D721Med (cell line): ENCODE measurements at places on chromosomes 7 and 10.
A peak's percentile ranks its signal among the peaks of the same experiment; 100 is the strongest.

- no peak for DNase-seq
Observed at GRCh38 chr10:29427667-29428066, 138.8 kb downstream of the LYZL1 start.

GRCh38 chr7:112898432-112899290, 108.5 kb upstream of the TMEM168 start:
- no peak for DNase-seq

DNA sequence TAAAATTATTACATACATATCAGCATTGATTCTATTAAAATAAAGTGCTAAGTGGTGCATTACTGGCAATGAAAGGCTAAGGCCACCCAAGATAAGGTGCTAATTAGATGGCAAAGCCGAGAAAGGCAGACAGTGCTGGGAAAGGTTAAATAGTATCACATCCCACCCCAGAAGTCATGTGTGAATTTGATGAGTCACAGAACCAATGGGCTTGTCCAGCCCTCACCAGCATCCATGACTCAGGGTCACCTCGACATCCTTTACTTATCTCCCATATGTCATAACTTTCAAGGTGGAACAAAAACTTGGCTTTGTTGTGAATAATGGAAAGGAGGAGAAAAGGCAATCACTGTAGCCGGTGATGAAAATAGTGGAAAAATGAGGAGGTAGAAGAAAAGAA, 459.1 kb downstream of the PLXNA4 start:
- DNase-seq = no peak

DNA sequence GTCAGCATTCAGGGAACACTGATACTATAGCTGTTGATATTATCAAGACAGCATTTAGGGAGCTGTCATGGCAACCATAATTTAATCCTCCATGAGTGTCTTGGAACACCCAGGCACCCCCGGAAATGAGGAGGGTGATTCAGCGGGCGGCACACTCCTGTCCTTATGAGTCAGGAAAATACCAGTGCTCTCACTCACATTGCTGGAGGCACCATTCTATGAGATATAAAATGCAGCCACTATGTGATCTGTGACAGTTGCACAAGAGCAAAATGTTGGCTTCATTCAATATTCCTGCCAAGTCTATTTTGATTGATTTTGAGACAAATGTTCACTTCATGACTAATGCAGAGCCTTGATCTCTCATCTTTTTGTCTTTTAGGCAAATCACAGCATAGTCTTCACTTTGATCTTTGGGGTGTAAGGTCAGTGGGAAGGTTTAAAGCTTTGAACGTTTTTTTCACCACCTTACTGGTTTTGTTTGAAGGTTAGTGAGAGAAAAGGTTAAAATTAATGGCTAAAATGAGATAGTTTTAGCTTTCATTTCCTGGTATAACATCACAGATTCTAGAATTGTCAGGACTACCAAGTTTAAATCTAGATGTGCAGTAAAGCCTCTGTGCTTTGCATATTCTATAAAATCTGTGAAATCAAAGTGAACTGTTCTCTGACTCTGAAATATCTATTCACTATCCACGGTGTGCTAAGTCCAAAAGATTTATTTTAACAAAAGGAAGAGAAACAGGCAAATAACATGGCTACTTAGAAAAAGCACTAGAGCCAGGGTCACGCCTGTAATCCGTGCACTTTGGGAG, 12.4 kb upstream of the ARHGAP12 start:
- DNase-seq = no peak

DNA sequence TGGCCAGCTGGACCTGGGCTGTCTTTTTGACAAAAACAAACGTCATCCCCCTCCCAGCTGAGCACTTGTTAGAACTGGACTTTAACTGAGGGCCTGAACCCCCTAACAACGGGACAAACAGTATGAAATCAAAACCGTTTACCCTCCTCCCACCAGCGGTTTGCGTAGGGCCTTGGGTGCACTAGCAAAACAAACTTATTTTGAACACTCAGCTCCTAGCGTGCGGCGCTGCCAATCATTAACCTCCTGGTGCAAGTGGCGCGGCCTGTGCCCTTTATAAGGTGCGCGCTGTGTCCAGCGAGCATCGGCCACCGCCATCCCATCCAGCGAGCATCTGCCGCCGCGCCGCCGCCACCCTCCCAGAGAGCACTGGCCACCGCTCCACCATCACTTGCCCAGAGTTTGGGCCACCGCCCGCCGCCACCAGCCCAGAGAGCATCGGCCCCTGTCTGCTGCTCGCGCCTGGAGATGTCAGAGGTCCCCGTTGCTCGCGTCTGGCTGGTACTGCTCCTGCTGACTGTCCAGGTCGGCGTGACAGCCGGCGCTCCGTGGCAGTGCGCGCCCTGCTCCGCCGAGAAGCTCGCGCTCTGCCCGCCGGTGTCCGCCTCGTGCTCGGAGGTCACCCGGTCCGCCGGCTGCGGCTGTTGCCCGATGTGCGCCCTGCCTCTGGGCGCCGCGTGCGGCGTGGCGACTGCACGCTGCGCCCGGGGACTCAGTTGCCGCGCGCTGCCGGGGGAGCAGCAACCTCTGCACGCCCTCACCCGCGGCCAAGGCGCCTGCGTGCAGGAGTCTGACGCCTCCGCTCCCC, at the start of gene IGFBP1:
Gene IGFBP1, plus strand, starts transcription at position 304 of the 808 bp plus-strand sequence. Its CDS starts 165 bp downstream, at position 469.
- DNase-seq = no peak

DNA sequence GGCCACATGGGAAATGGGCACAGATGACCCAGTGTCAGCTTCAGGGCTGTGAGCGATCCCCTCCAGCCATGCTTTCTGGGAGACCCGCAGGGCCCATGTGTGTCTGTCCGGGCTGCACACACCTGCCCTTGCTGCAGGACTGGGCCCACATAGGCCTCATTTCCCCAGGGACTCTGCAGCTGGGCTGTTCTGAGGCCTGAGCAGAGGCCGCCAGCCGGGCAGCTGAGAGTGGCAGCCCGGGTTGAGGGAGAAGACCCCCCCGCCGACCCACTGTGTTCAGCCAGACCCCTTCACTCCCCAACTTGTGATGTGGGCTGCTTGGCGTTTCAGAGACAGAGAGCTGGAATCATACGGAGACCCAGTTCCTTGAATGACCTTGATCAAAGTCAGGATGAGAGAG, 50.1 kb upstream of the DPYSL4 start:
- DNase-seq = no peak

DNA sequence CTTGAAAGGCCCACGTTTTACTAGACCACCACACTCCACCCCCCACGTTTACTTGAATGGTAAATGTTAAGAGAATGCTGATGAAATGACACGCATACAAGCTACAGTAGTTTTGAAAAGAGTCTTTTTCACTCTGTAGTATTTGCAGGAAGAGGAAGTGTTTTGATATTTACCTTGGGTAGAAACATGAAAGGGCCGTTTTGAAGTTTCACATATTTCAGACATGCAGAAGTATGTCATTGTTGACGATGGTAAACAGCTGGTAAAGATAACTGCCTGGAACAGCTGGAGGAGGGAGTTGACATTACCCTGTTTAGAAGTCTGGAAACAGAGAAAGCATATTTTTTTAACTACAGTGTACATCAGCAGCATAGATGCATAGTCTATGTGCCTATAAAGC, 160.7 kb downstream of the NXPH1 start:
- no peak for DNase-seq

- no peak for DNase-seq
Observed at GRCh38 chr7:130632111-130632510, 36.4 kb downstream of the COPG2 start.

- DNase-seq = no peak
Observed at GRCh38 chr10:33139181-33139646, 181.2 kb upstream of the ITGB1 start.

DNA sequence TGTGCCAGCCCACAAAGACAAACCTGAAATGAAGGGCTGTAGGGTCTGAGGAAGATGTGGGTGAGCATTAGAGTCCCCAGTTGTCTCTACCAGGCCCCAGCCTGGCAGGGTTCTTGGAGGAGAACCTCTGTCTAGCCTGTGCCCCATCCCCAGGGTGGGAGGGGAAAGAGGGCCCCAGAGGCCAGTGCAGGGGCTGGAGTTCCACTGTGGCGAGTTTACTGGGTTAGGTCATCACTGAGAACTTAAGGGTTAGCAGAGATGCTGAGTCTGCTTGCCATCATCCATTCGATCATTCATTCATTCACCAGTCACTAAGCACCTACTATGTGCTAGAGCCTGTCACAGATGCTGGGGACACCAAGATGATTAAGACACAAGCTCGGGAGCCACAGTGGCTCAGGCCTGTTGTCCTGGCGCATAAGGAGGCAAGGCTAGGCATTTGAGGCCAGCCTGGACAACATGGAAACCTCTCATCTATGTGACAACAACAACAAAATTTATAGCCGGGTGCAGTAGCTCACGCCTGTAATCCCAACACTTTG, 2.6 kb downstream of the ANKRD2 start:
- no peak for DNase-seq

DNA sequence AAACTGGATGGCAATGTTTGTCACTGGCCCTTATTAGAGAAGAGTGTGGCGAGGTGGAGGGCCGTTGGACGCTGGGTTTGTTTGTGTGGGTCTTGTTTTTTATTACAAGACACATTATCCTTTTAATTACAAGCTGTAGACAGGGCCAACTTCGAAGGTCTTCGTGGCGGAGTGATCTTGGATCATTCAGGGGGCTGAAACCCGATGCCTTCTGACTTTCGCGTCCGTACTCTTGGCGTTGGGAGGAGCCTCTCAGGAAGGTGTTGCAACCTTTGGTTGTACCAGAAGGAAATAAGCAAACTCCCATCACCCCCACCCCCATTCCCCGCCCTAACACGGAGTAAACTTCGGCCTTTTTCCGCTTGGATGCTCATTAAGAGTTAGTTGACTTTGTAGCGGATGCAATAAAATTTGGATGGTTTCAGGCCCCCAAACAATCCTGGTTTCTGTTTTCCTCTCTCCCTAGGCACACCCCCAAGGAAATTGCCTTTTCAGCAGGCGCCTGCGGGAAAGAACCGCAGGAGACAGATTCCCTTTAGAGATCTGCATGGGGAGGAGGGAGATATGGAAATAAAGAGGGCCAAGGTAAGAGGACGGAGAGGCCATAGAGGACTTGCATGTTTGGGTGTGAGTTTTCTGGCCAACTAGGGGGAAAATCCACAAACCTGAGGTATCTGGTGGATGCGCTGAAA, 294.5 kb upstream of the NFE2L3 start:
- no peak for DNase-seq

GRCh38 chr7:114718861-114719260, 203.0 kb upstream of the MDFIC start:
- DNase-seq = no peak

DNA sequence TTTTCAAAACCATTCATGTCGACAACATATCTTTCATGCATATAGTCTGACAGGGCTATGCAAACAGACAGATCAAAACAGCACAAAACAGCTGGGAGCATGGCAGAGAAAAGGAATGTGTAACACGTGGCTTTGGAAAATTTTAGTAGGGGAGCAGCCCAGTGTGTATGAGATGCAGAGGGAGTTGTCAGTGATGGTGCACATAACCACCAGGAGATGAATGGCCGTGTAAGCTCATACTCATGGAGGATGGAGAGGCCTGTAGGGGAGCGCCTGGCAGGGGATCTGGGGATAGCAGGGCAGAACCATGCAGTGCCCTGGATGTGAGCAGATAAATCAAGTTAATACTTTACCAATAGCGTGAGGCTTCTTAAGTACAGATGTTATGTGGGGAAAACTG, 45.7 kb downstream of the RHOBTB1 start:
- DNase-seq = no peak

DNA sequence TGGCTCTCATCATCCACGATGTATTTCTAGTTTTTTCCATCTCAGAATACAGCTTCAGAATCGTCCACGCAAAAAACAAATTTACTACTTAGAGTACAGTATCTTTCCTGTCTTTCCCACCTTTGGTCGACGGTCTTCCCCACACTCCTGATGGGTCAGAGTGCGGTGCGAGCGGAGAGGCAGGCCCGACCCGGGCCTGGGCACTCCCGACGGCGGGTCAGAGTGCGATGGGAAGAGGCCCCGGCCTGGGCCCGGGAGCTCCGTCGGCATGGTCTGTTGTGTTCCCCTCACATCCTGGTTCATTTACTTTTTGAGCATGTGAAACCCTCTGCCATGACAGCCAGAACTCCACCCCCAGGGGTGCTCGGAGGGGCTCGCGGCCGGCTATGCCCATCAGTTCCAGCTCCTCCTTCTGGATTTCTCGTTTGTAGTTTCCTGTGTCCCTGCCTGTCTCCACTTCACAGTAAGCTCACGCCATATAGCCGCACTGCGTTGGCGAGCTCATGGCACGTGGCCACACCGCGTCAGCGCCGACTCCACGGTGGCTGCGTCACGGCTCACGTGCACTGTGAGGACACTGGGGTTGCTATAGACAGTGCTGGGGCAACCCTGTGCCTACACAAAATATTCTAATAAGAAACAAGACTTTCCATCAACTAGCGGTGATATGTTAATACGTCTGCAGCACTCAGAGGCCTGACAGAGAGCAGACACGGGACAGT, 7.8 kb downstream of the COX19 start:
- DNase-seq = no peak

DNA sequence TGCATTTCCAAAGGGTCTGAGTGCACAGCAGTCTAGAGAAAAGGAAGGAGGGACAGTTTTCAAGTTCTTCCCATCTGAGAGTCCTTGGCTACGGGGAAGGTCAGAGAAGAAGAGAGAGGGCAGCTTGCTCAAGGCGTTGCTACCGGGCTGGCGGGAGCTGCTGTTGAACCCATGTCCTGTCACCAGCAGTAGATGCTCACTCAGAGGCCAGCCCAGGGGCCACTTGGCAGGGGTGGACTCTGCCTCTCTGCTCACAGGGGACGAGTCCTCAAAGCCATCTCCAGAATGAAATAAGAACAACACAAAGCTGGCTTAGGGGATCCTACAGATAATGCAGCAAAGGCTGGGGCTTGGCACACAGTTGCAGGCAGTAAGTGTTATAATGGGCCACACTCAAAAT, 231.5 kb downstream of the TNS3 start:
- no peak for DNase-seq

GRCh38 chr7:951881-952547, 2.5 kb downstream of the ADAP1 start:
- DNase-seq = no peak

GRCh38 chr10:74628136-74628535, 198.3 kb upstream of the KAT6B start:
- no peak for DNase-seq

DNA sequence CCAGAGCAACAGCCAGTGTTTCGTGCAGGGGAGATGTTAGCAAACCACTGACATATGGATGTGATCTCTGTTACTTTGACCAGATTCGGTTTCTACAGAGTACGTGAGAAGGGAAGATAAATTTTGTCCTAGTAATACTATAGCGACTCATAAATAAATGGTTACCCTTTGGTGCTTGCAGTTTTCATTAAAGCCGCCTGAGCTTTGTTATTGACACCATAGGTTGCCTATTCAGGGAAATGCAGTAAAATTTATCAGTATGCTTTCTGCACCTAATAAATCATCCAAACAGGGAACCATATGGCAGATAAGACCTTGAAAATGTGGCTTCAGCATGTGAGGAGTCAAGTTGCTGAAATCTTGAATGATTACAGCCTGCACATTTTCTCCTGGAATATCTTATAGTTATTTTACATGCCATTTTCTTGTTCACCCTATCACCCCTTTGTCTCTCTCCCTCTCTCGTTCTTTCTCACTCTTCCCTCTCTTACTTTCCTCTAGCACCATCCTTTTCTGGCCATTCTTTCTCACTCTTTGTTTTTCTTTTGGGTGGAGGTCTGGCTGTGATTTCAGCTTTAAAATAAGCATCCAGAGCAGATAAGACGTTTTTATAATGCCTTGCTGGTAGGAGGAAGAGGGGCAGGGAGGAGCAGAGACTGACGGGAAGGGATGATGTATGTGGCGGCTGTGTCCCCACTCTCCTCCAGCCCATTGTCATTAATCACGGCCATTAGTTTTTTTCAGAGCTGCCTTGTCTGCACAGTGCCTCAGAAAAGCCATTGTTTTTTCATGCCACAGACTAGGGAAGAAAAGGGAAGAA, 182.5 kb downstream of the LRMDA start:
- no peak for DNase-seq

GRCh38 chr7:73707045-73707631, 12.3 kb downstream of the STX1A start:
- DNase-seq = peak; percentile 55
